ENCODE measurements at places on chromosomes 6 and 20.

GRCh38 chr20:50652702-50653294 is 38.5 kb downstream of the RIPOR3 start:
- DNase-seq: no peak

- DNase-seq: peak; percentile 72
These were observed 20.3 kb downstream of the TBPL1 start for GRCh38 chr6:133973109-133973971.

- DNase-seq: no peak
These were observed 168.9 kb upstream of the JARID2 start for GRCh38 chr6:15077006-15077405.

DNA sequence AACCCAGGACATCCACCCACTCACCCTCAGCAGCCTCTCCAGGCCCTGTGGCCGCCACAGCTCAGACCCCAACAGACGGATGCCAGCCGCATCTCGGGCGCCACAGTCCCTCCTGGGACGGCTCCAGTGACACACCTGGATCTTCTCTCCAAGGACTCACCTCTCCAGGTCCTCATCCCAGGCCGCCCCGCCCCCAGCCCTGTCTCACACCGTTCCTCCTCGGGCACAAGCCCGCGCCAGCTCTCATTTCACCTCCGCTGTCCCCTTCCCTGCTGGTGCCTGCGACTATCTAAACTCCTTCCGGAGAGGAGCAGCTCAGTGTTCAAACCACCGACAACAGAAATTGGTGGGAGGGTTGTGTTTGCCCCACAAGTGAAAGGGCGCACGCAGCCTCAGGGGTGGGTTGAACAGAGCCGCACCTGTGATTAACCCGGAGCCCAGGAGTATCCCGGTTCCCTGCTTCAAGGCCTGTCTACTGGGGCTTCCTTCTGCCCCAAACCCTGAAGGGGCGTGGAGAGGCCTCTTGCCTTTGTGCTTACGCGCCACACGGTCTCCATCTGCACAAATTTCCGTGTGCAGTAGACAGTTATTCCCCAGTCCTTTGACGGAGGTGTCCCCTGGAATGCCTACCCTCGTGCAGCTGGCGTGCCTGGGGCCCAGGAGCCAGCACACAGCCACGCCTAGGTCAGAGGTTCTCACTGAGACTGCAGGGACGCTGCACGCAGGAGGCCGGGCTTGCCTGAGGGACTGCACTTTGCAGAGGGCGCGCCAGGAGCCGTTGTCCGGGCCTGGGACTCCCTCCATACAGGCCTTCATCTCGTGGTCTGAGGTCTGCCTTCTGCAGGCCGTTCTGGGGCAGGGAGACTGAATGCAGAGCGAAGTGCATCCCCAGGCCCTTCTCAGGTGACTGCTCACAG is 232.7 kb downstream of the DLL1 start:
- DNase-seq: no peak

All from GM23338 (cell line).